Activated CD4-positive, alpha-beta T cell treated with anti-CD3 and anti-CD28 coated beads, Interleukin-2, amount 50 U/mL, for 1 hour (primary cell): ENCODE measurements at places on chromosomes 3 and 15.

DNA sequence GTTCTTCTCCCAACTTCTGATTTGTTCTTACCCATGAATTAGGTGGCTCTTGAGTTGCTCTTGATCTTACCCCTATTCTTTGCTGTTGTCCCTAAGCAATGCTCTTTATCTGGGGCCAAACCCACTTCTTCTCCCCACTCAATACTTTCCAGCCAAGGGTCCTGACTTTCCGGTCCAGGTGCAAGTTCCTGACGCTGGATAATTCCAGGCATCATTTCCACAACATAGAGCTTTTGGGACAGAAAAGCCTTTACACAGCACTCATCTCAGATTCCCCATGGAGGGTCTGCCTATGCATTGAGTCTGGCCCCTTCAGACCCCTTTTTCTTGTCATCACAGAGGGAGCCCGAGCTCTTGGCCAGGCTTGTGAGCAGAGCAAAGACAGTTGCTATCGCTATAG, 85.4 kb upstream of the BOC start:
- DNase-seq, result no peak

GRCh38 chr3:3765661-3766060, 33.6 kb upstream of the LRRN1 start:
- DNase-seq, result no peak

DNA sequence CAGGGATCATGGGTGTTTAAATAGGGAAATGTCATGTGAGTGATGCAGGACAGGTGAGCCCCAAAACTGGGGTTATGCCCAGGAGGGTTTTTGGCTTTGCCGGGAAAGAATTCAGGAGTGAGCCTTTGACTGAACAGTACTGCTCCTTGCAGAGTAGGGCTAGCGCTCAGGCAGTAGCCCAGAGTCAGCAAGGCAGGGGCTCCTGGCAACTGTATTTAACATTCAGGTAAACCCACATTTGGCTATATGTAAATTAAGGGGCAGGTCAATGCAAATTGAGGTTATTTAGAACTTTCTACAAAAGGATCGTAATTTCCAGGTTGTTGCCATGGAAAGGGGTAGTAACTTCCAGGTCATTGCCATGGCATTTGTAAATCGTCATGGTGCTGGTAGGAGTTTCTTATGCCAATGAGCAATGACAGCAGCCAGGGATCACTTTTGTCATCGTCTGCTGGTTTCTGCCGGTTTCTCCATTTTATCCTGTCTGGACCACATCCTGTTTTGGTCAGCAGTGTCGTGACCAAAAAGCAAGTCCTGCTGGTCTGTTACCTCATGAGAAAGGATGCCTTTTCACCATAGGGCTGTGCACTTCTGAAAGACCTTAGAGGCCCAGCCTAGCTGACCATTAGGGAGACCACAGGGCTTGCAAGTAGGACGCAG, 24.3 kb downstream of the MTHFS start:
- DNase-seq, result peak; percentile 29

- no peak for DNase-seq
Observed at GRCh38 chr3:17040322-17040989, 155.7 kb downstream of the PLCL2 start.

GRCh38 chr15:63476229-63476632, 28.2 kb upstream of the USP3 start:
- DNase-seq, result no peak

DNA sequence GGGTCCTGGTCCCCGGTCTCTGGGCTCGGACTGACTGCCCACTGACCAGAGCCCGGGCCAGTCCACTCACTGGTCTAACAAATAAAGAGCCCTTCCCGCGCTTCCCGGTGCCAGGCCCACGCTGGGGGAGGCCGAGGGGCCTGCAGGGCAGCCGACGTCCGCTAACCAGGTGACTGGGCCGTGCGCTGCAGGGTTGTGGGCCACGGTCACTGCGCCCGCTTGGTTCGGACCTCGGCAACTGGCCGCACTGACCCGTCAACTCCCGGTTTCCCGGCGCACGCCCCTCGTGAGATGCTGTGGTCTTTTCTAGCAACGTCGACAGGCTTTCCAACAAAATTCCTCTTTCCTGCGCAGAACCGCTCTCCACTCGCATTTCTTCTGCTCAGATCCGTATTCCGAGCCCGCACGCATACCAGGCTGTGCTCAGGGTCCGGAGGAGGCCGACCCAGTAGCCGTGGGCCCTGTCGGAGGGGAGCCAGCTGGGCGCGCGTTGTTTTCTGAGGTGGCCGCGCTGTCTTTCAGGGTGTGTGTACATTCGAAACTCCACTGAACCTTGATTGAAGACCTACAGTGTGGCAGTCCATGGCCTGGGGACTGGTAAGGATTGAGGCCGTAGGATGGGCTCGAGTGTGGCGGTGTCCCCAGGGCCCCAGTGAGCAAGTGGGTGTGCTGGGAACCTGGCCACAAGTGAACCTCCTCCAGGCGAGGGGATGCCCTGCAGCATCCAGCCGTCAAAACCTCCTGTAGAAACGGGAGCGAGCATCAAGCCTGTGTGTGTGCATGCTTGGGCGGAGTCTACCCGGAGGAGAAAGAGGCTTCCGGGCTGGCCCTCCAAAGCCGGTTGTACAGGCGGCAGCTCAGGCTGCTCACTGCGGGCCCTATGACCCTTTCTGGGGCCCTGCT, 875 bp upstream of the NT5DC2 start:
- DNase-seq, result no peak

- DNase-seq, result no peak
Observed at GRCh38 chr3:195270079-195270816, 711 bp downstream of the XXYLT1 start.

GRCh38 chr15:29128671-29129070, 141.0 kb downstream of the NSMCE3 start:
- DNase-seq, result no peak

DNA sequence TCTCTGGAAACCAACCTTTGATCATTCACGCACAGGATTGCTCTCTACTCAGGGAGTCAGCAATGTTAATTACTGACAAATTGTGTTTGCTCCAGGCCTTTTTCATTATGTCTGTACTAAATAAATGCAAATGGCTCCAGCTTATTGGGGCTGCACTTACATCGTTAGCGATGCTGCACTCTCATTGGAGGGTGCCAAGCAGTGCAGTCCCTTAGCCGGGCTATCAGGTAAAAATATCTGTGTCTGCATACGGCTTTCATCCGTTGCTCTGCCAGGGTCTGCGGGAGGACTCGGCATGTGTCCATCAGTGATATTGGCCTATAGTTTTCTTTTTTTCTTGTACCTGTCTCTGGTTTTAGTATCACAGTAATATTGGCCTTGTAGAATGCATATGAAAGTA, 471.5 kb upstream of the CADM2 start:
- DNase-seq, result no peak

- no peak for DNase-seq
Observed at GRCh38 chr3:120048355-120049041, 45.7 kb downstream of the GSK3B start.

- DNase-seq, result no peak
Observed at GRCh38 chr15:69491038-69491505, 38.5 kb downstream of the RPLP1 start.

GRCh38 chr3:184836090-184836822, 24.3 kb downstream of the VPS8 start:
- DNase-seq, result no peak
